NK-92 treated with Interleukin-12 subunit alpha and Interleukin-12 subunit beta, amount 100 ng/mL, for 24 hours (cell line): ENCODE measurements at places on chromosomes 3 and 15.

- DNase-seq = no peak
Measured at GRCh38 chr3:152104847-152105415, 163.8 kb upstream of the MBNL1 start.

DNA sequence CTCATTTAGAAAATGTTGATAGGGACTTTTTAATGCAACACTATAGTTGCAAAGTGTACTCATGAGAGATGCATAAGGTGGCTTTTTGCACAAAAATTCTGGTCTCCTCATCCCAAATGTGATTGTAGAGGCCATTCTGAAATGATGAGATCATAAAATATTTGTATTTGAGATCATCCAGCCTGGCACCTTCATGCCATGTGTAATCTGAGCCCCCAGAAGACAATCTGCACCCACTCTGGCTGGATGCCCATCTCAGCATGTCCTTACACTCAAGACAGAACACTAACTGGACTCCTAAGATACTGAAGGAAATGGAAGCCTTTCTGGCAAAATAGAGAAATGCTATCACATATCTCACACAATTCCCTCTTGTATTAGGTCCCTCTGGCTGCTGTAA lies 49.2 kb downstream of the SLC7A14 start:
- DNase-seq = no peak

- no peak for DNase-seq
Measured at GRCh38 chr3:40191251-40191650, 118.3 kb upstream of the EIF1B start.

DNA sequence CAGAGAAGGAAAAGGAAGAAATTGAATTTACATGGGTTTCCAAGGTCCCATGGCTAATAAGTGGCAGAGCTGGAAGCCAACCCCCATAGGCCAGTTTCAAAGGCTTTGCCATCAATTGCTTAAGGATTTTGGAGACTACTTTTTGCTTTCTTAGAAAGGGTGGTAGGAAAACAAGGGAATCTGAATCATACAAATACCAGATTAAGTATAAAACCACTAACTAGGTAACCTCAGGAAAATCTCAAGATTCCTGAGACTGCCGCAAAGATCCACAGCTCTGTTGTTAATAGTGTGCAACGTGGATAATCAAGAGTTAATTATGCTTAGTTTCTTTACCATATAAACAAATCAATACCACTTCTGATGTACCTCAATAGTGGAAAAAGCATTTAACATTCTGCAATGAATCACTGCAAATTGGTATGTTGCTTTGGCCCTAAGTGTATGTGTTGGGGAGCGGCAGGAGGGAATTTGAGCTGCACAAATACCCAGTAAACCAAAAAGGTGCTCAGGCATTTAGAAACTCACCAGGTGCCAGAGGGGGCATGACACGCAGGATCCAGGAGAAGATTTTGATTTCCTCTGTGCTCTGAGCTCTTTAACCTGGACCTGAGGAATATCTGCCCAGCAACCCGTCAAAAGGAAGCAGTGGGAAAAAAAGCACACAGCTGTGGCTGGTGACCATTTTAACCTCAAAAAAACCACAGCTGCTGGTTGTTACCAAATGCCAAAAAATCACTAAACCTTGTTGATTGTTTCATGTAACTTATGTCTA lies 22.0 kb downstream of the AADAC start:
- DNase-seq = no peak

- no peak for DNase-seq
Measured at GRCh38 chr15:46456456-46456855, 821.6 kb downstream of the SQOR start.

GRCh38 chr3:127748754-127749327 lies 73.5 kb downstream of the MGLL start:
- no peak for DNase-seq

GRCh38 chr15:57395292-57395691 lies 19.0 kb downstream of the CGNL1 start:
- no peak for DNase-seq
